ENCODE measurements at places on chromosomes 7 and 10.

GRCh38 chr10:110717781-110718589 lies 73.8 kb downstream of the RBM20 start:
- DNase-seq: no peak

DNA sequence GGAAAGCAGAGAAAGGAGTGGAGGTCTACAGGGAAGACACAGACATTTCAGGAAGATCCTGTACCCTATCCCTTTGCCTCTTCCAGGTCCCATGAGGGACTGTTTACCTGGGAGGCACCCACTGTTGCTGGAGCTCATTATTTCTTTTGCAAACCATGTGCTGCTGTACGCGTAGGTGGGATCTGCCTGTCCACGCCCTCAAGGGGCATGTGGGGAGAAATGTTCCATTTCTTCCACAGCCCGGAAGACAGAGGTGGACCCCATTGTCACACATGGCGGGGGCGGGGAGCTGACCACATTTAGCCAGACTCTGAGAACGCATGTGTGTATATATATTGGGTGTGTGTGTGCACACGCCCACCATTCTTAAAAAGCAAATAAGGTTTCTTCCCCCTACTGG lies 2.0 kb downstream of the PLXNA4 start:
- no peak for DNase-seq

DNA sequence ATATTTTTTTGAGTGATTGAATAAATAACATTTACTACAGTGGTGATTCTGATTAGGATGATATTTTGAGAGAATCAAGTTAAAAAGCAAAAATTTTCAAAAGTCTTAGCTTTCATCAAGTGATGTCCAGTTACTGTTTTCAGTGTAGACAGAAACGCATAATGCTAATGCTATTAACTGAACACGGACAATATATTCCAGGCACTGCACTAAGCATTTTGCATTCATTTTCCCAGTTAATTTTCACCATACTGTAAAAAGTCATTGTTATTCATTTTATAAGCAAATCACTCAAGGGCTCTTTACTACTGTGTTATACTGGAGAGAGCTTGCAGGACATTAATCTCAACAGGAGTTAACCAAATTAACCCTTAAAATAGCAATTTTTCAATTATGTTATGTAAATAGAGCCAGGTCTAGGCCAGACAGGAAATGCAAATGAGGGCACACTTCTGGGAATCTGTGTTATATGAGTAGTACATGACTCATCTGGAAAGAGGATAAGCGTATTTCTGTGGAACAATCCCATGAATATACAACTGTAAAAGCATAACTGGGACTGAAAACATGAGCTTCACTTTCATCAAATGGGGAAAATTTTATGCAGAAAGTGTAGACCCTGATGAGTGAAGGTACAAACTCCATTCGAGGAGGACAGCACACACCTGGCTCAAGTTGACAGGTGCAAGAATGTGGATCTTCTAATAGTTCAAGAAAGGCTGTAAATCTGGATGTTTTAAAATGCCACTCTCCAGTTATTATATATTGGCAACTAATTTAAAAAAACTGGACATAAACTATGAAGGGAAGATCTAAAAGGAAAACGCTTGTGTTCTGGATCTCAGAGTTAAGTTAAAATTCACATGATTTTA lies 75.4 kb downstream of the ANK3 start:
- DNase-seq: no peak

GRCh38 chr7:47327698-47328391 lies 254.1 kb downstream of the TNS3 start:
- no peak for DNase-seq

GRCh38 chr10:63899673-63900300 lies 378.6 kb downstream of the REEP3 start:
- DNase-seq: no peak

GRCh38 chr10:45640941-45641340 lies 31.6 kb downstream of the ZFAND4 start:
- no peak for DNase-seq

- DNase-seq: no peak
Observed at GRCh38 chr10:113132591-113133121, 182.6 kb downstream of the TCF7L2 start.

GRCh38 chr10:121088524-121088923 lies 237.4 kb downstream of the WDR11 start:
- no peak for DNase-seq
